HCT116 (cell line): ENCODE measurements at places on chromosomes 12 and 14. TPM values are rescaled to one million over a fixed set of nuclear protein-coding genes. Genes with fewer than 3 reads are reported as not detected.

SSTR1 gene
- total RNA-seq: not detected

DTX3 gene
- 0.37 TPM for total RNA-seq

AMDHD1 gene
- total RNA-seq: 3.0 TPM

RHEBL1 gene
- 2.8 TPM for total RNA-seq

ZNF219 gene
- 16.6 TPM for total RNA-seq

SSPN gene
- total RNA-seq: 0.17 TPM

RNASE7 gene
- not detected for total RNA-seq

ASCL1 gene
- total RNA-seq: not detected
